ENCODE measurements at places on chromosomes 4 and X.

- no peak for DNase-seq
These were observed 85.2 kb downstream of the ANAPC10 start for GRCh38 chr4:145012841-145013240.

- DNase-seq, result no peak
These were observed 257.6 kb downstream of the BCOR start for GRCh38 chrX:39840133-39840532.

- DNase-seq, result no peak
These were observed 170.0 kb upstream of the GLRA2 start for GRCh38 chrX:14359316-14359715.

- DNase-seq, result no peak
These were observed 55.5 kb upstream of the PAK3 start for GRCh38 chrX:111040377-111041017.

GRCh38 chrX:22577181-22577580 is 304.5 kb downstream of the CBLL2 start:
- DNase-seq, result no peak

GRCh38 chrX:65750674-65751469 is 83.4 kb downstream of the MSN start:
- peak; percentile 34 for DNase-seq

- no peak for DNase-seq
These were observed 5.1 kb upstream of the CXCL9 start for GRCh38 chr4:76012388-76012801.

- no peak for DNase-seq
These were observed 37.2 kb downstream of the CNGA2 start for GRCh38 chrX:151771726-151772125.

DNA sequence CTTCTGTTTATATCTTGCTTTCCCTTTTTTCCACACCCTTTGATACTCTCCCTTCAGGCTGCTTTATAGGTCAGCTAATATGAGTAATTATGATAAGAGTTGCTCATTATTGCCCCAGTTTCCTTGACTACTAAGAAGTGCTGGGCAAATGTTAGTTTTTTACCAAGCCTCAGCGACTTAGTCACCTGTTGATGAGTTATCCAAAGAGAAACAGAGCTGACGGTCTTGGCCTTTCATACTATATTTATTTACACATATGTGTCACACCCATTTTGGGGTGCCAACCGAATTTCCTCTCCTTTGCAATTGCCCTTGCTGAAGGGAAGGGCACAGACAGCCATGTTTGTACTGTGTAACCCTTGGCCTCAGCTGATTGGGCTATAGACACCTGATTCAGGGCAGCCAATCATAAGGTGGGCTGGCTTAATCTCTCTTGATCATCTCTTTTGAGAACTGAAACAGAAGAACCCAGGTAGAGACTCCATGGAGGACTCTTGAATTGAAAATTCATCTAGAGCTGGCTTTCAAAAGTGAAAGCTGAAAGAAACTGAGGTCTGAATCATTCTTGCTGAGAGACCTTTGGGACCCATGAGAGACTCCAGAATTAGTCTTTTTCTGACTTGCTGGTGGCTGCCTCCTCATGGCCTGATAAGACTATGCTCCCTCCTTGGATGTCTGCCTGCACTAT is 111.7 kb upstream of the RPS6KA3 start:
- no peak for DNase-seq

GRCh38 chrX:18394477-18394876 is 30.9 kb upstream of the CDKL5 start:
- DNase-seq, result no peak

DNA sequence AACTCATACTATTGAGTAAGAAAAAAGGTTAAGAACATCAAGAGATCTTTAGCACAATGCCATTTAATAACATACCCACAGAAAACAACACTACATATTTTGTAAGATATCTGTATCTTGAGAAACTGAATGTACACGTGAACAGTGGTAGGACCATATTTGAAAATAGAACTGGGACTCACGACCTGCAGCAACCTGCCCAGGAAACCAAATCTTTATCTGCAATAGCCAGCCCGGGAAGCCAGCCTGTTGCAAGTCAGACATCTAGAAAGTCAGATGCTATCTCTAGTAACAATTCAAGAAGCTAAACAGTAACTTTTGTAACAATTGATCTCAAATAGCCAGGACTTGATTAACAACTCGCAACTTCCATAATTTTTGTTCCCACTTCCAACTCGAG is 52.6 kb upstream of the SOD3 start:
- DNase-seq, result no peak

DNA sequence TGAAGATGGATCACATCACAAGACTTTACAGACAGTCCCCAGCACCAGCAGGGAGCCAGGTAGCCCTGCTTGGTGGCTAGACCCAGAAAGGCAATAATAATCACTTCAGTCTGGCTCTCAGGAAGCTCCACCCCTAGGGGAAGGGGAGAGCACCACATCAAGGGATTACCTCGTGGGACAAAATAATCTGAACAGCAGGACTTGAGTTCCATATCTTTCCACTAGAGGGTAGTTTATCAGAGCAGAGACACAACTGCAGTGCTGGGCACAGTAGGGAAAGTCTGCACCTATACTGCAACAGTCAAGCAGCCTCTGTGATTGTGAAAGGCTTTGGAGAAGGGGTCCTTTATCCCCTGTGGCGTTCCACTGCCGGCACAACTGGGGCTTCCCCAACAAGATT is 547.0 kb upstream of the POU3F4 start:
- no peak for DNase-seq

- no peak for DNase-seq
These were observed 46.1 kb upstream of the MAGEC2 start for GRCh38 chrX:142251202-142251601.

DNA sequence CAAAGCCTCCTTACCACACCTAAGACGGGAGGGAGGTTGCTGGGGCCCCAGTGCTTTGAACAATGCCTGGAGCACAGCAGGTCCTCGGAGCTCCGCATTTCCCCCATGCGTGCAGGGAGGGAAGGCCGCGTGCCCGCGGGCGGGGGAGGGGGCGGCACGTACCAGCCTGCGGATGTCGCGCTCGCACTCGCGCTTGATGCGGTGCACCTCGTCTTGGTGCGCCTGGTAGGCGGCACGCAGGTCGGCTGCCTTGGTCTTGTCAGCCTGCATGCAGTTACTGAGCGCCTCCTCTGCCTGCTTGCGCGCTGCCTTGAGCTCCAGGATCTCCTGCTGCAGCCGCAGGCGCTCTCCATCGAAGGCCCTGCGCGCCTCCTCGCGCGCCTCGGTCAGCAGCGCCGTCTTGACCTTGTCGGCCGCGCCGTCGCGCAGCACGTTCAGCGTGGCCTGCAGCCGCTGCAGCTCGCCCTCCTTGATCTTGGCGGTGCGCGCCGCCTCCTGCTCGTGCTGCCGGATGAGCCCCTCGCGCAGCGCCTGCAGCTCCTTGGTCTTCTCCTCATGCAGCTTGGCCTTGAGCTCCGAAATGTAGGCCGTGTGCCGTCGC is 87.2 kb upstream of the C4orf50 start:
- DNase-seq, result no peak

- DNase-seq, result no peak
These were observed 60.4 kb downstream of the CAMK2D start for GRCh38 chr4:113701169-113701568.

GRCh38 chr4:70754990-70755688 is 33.4 kb downstream of the RUFY3 start:
- DNase-seq, result no peak

DNA sequence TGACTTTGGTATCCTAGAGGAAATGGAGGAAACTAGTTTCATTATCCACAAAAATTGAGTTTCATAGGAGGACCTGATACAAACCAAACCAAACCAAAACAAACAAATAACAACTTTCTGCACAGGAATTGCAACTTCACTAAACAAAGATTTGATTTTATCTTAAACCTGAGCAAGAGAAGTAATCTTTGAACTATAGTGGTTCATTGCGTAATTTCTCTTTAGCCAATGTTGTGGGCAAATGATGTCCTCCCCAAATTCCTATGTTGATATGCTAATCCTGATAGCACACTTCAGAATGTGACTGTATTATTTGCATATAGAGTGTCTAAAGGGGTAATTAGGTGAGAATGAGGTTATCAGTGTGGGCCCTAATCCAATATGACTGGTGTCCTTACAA is 102.4 kb downstream of the CAMK2D start:
- no peak for DNase-seq

- DNase-seq, result no peak
These were observed 25.3 kb downstream of the APBB2 start for GRCh38 chr4:41189076-41189475.

GRCh38 chr4:84699001-84699671 is 116.2 kb downstream of the CDS1 start:
- DNase-seq, result no peak

DNA sequence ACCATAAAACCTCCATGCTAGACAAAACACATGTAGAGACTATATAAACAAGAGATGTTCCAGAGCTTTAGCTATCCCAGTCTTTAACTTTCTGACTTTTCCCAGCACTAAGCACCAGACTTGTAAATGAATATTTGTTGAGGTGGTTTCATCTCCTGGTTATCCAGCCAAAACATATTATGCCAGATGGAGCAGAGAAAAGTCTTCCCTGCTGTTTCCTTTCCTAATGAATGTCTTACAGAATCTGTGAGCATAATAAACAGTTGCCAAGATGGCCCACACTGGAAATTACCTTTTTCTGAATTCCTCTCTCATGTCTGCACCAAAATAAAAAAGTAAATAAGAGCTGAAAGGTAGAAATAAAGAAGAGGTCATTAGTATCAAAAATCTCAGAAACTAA is 159.2 kb downstream of the TECRL start:
- no peak for DNase-seq
